ENCODE measurements at places on chromosomes 7 and 10.

DNA sequence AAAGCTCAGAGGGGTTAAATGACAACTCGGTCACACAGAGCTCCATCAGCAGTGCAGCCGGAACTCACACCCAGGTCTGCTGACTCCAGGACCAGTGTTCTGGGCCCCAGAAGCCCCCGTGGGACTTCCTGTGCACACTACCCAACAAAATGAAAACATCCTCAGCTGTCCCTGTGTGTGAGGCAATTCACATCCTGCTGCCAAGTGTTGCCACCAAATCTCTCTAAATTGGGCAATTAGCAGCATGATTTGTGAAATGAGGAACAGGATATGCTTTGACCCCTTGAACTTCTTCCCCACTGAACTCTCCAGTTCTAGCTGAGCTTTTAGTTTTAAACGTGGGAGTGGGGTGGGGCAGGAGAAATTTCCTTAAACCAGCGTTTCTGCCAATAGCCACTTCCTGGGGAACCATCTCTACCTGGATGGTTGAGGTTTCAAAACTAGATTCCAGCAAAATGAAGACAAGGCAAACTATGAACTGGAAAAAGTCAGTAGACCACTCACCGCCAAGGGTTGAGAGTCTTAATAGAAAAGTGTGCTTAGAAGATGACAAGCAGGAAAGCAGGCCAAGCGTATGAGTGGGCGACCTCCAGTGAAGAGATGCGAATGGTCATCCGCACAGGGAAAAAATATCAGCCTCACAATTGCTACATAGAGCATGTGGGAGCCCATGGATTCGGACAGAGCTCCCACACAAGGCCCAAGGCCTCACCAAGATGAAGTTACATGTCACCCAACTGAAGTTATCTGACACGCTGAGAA lies 51.9 kb upstream of the CHST15 start:
- DNase-seq = no peak

- DNase-seq = no peak
Measured at GRCh38 chr10:28542728-28543127, 9.8 kb downstream of the WAC start.

DNA sequence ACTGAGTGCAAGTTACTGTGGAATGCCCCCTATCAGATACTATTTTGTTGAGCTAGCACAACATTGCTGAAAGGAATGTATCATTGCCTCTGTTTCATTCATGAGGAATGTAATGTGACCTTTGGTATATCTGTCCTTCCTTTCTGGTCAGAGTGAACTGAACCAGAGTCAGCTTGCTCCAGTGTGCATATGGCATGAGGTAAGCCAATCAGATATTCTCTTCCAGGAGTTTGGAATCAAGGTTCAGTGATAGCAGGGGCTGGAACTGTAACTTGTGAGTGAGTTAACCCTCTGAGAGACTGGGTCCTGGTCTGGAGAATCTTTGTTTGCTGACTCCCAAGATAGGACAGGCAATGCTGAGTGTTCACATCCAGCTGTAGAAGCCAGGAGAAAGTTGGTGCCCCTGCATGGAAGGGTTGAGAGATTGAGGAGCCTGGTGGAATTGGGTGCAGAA lies 45.3 kb upstream of the OSBPL3 start:
- no peak for DNase-seq

GRCh38 chr7:151856516-151856915 lies 20.4 kb downstream of the PRKAG2 start:
- DNase-seq = no peak

DNA sequence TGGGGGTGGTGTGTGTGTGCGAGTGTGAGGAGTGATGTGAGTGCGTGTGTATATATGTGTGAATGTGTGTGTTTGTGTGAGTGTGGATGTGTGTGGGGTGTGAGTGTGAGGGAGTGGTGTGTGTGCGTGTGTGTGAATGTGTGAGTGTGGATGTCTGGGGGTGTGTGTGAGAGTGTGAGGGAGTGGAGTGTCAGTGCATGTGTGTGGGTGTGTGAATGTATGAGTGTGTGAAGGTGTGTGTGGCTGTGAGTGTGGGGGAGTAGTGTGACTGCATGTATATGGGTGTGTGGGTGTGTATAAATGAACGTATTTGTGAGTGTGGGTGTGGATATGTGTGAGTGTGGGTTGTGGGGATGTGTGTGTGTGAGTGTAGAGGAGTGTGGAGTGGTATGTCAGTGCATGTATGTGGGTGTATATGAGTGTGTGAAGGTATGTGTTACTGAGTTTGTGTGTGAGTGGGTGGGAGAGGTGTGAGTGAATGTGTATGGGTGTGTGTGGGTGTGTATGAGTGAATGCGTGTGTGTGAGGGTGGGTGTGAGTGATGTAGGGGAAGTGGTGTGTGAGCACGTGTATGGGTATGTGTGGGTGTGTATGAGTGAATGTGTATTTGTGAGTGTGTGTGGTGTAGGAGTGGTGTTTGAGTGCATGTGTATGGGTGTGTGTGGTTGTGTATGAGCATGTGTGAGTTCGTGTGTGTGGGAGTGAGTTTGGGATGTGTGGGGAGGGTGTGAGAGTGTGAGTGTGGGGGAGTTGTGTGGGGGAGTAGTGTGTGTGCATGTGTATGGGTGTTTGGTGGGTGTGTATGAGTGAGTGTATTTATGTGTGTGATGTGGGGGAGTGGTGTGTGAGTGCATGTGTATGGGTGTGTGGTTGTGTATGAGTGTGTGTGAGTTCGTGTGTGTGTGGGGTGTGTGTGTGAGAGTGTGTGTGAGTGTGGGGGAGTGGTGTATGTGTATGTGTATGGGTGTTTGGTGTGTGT lies 28.5 kb upstream of the NUB1 start:
- DNase-seq = no peak

GRCh38 chr10:27457966-27458365 lies 46.1 kb upstream of the RAB18 start:
- no peak for DNase-seq

- no peak for DNase-seq
Measured at GRCh38 chr7:3289996-3290395, 11.1 kb upstream of the SDK1 start.

DNA sequence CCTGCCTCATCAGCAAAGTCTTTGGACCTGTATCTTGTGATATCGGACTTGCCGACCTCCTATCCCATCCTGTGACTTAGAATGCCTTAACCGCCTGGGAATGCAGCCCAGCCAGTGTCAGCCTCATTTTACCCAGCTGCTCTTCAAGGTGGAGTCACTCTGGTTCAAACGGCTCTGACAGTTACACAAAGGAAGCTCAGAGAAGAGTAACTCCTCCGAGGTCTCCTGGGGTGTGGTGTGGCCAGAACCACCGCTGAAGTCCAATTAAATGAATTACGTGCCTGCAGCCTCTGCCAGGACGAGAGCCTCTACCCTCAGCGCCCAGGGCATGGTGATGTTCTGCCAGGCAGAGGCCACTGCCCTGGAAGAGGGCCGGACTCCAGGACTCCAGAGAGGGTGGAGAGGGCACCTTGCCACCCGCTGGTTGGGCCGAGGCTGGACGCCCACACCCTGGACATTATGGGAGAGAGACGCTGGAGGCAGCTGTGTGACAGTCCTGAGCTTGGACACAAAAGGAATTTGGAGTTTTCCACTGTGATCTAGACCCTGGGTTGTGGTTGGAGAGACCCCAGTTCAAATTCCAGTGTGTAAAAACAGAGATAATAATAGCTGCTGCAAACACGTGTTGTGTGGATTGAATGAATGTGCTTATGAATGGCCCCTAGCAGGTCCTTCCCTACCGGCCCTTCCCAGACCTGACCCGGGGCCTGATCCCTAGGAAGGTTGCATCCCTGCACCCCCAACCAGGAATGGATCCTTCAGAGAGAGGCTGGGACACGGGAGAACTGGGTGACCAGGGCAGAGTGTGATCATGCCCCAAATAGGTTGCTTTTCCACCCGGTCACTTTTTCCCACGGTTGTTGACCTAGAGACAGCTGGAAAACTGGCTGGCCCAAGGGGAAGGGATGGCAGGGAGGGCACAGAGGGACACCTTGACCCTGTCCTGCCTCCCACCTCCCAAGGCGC lies 37.8 kb upstream of the FZD9 start:
- DNase-seq = no peak

DNA sequence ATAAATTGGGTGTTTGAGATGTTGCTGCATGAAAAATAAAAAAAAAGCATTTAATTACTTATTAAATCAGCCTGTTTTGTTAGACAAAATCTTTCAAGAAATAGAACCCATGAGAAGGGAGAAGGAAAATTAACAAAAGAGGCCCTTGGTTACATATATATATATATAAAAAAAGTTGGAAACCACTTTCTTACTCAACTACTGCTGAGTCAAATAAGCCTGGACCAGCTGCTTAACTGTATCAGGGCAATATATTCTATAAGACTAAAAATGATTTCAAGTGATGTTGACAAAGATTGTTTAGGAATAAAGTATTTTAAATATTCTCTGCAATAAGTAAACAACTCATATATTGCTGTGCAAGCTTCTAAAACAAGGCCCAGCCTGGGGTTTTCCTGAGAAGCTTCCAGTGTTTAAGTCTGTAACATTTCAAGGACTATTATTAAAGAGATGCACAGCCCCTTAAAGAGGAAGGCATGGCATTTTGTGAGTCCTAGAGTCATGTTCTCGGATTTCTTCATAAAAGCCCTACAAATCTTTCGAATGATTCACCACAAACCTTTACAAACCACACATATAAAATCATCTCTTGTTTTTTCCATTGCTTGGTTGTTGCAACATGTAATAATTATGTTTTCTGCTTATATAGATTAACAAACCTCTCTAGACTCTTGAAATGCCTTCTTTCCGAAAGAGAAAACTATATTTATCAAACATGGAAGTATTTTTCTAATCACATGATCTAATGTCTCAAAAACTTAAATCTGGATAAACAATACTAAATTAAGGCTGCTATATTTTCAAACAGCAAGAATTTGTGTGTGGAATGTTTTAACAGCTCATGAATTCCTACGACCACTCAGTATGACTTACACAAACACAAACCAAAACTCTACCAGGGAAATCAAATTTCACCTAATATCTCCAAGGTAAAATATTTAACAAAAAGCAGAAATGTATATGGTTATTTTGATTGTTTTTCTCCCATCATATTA lies 14.3 kb downstream of the JAZF1 start:
- no peak for DNase-seq
